Right ventricle myocardium inferior (tissue), 1 donor: ENCODE measurements at places on chromosomes 5 and 9. TPM values are rescaled to one million over a fixed set of nuclear protein-coding genes. Genes with fewer than 3 reads are reported as not detected.

KCTD16 gene
- 0.03 TPM for total RNA-seq

PCDHB14 gene
- total RNA-seq, result 4.1 TPM

PCDHB6 gene
- total RNA-seq, result 0.51 TPM

PCDHGB3 gene
- 7.3 TPM for total RNA-seq

FAM81B gene
- total RNA-seq, result 6.4 TPM

DNA sequence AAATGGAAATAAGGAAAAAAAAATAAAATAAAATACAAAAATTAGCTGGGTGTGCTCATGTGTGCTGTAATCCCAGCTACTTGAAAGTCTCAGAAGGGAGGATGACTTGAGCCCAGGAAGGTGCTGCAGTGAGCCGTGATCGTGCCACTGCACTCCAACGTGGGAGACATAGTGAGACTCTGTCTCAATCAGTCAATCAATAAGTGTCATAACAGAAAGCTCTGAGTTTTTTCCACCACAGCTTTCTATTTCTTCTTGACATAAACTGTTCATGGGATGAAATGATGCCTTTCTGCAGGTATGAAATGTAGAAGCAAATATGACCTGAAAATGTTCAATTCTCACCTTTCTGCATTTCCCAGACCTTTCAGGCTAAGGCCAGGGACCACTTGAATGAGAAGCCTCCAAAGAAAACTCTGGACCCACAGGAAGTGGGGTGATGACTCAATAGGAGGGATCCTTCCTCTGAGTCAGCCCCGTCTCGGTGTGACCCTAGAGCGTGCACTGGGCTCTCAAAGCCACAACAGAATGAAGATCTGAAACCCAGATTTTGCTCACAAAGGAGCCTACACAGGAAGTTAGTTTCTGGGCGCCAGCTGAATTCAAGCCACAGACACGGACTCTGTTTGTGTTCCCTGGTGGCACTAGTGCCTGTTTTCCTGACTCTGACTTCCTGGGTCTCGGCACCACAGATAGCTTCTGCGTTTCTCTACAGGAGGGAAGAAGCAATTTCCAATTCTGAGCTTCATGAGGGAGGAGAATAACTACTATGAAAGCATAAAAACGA lies 62.0 kb downstream of the ANKH start:
- no peak for DNase-seq

GRCh38 chr5:143055596-143056338 lies 285.6 kb downstream of the ARHGAP26 start:
- no peak for DNase-seq

DNA sequence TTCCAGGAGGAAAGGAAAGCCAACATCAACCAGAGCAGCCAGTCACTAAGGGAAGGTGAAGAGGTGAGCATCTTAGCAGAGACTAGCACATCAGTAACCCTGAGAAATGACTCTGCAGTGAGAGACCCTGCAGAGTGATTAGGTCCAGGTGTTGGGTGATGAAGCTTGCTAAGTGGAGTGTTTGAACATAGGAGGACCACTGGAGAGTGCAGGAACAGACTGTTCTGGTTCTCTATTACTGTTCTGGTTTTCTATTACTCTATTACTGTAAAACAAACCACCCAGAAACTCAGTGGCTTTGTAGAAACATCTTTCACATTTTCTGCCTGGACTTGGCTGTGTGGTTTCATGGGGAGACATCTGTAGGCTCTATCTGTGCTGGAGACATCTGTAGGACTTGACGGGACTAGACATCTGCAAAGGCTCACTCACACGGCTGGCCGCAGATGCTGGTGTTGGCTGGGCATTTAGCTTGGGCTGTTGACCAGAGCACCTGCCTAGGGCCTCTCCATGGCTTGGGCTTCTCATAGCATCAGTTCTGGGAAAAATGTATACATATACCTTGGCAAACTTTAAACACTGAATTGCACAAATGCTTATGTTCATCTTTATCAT lies 33.4 kb upstream of the SPATA31E1 start:
- DNase-seq, result peak; percentile 23

DNA sequence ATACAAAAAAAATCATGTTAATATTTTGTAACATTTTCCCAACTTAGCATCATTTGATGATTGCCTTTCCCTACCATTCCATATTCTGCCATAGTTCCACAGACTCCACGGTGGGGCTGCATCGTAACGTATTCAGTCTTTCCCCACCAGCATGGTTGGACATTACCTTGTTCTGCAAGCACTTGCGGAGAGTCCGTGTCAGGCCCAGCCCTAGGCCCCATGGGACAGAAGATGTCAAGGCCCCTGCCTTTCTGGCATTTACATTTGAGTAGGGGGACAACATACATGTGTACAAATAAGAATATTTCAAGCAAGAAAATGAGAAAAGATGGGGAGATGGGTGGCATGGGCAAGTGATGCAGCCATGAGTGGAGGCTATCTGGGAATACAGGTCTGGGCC lies 8.2 kb upstream of the PHF2 start:
- no peak for DNase-seq

GRCh38 chr9:99752417-99753109 lies 69.1 kb upstream of the NR4A3 start:
- DNase-seq, result no peak

- no peak for DNase-seq
Observed at GRCh38 chr5:88979726-88980125, 96.7 kb upstream of the MEF2C start.

GRCh38 chr5:152290181-152290580 lies 114.9 kb downstream of the NMUR2 start:
- DNase-seq, result no peak

DNA sequence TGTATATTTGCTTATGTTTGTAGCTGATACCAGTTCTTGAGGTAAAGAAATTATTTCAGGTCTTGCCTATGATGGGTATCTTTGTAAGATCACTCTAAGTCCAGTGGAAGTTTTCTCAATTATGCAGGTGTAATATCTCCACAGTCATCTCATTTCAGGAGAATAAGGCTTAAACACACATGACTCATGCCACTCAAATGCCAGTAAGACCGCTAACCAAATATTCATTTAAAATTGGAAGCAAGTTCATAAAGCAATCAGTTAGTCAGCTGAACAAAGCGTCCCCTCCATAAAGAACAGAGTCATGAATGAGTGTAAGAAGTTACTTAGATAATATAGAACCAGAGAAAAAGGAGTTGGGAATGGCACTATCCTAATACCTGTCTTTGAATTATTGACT lies 248.7 kb downstream of the LURAP1L start:
- no peak for DNase-seq

DNA sequence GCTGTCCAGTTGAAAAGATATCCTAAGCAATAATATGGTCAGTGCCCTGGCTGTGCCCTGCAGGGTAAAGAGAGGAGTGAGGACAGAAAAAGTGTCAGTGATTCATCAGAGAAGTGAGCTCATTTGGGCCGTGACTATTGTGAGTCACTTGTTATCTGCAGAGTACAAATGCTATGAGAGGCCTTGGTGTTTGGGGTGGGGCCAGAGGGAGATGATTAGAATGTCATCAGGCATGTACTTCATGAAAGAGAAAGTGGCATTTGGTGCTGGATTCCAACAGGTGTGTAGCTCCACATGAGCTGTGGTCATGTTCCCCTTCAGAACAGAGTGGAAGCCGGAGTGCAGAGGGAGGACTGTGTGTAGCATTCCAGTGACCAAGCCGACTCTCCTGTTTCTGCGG lies 174.1 kb downstream of the KDM4C start:
- DNase-seq, result no peak

- DNase-seq, result no peak
Observed at GRCh38 chr9:99221266-99221620, 499 bp downstream of the ALG2 start.

DNA sequence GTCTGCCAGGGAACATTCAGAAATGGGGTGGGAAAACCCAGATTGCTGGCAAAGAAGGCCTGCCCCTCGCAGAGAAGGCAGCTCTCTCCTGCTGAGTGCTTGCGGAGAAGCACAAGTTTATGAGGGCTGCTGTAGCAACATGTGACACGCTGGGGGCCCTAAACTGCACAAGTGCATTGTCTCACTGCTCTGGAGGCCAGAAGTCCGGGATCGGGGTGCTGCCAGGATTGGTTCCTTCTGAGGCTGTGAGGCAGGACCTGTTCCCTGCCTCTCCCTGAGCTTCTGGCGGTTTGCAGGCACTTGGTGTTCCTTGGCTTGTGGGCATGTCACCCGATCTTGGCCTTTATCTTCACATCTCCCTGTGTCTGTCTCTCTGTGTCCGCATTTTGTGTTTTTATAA lies 75.6 kb upstream of the NEURL1B start:
- DNase-seq, result no peak

DNA sequence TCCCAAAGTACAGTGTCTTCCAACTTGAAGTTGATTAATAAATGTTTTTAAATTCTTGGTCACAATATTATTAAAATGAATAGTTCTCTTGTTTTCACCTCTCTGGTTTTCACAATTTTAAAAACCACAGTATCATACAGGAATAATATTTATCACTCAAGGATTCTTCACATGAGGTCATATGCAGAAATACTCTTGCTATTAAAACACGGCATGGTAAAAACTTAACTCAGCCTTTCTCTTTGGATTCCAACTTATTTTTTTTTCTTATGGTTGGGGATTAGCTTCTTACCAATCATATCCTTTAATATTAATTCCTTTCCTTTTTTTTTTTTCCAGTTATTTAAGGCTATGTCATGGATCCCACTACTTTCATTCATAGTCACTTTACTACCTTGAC lies 289.4 kb downstream of the ADAMTS6 start:
- DNase-seq, result no peak

- DNase-seq, result no peak
Observed at GRCh38 chr9:98750364-98751060, 41.8 kb upstream of the GABBR2 start.

- no peak for DNase-seq
Observed at GRCh38 chr9:93635186-93636107, 59.1 kb downstream of the PHF2 start.

GRCh38 chr5:51487952-51488351 lies 104.7 kb downstream of the ISL1 start:
- DNase-seq, result no peak

DNA sequence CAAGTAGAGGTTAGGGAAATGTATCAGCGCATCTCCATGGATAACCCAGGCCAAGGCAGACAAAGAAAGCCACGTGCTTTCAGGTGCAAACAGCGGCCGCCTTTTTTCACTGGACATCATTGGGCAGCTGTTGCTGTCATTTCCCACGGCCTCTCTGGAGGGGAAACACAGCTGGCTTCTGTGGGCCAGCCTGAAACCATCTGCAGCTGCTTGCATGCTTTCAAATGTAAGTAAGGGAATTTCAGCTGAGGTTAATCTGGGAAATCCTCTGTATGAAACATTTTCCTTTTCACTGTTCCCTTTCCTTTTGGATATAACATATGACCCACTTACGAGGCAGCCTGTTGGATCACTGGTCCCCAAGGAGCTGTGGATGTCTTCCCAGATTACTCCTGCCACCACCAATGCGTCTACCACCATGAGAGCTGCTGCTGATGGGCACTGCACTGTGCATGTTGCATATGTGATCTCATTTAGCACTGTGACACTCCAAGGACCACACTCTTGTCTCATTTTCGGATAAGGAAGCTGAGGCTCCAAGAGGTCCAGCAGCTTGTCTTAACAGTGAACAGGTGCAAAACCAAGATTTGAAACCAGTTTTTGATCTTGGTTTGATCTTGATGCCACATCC lies 106.3 kb downstream of the C9orf152 start:
- DNase-seq, result peak; percentile 62

- DNase-seq, result peak; percentile 9
Observed at GRCh38 chr9:128442150-128442549, 13.7 kb upstream of the ODF2 start.

DNA sequence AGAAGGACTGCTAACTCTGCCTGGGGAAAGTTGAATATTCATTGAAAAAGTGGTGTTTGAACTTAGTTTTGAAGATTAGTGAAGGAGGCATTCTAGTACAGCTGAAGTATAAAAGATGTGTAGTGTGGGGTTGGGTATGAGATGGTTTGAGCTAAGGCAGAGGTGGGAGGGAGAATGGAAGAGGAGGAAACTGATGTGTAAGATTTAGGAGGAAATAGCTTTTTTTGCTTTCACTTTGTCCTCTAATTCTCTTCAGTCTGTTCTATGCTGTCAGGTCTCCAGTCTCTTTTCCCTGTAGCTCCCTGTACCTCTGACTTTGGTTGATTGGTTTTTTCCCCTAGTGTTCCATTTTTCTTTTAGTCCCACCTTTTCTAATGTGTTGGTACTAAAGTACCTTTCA lies 9.0 kb downstream of the CREBRF start:
- DNase-seq, result no peak

GRCh38 chr5:146426305-146426704 lies 20.8 kb upstream of the TCERG1 start:
- no peak for DNase-seq

- DNase-seq, result no peak
Observed at GRCh38 chr5:99005506-99005905, 76.7 kb upstream of the CHD1 start.

DNA sequence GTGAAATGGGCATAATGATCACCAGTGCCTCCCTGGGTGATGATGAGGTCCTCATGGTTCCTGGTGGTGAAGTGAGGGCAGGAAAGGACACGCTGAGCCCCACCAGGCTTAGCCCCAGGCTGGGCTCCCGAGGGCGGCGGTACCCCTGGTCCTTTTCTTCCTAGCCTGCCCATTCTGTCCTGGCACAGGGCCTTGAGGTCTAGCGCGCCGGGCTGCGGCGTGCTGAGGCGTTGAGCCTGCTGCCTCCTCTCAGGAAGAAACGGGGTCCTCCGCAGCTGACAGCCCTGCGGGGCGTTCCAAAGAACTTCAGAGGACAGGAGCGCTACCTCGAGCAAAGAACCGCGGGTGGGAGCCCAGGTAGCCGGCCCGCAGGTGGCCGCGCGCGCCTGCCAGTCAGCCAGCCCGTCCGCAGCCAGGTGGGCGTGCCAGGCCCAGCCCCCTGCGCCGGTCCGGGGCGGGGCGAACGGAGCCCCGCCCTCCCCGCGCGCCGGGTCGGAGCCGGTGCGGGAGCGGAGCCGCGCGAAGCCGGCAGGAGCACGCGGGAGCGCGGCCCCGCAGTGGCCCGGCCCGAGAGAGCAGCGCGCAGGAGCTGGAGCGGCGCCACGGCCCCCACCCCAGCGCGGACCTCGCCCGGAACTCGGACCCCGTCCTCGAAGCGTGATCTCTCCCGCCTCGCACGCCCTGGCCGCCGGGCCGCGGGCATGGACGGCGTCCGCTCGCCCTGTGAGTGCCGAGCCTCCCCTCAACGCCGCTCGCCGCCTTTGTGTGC lies at the start of gene WNK2:
TSS of gene WNK2 (plus strand) at position 477 of the 769 bp plus-strand sequence. CDS start 791 bp downstream, outside the sequence.
- peak; percentile 68 for DNase-seq

DNA sequence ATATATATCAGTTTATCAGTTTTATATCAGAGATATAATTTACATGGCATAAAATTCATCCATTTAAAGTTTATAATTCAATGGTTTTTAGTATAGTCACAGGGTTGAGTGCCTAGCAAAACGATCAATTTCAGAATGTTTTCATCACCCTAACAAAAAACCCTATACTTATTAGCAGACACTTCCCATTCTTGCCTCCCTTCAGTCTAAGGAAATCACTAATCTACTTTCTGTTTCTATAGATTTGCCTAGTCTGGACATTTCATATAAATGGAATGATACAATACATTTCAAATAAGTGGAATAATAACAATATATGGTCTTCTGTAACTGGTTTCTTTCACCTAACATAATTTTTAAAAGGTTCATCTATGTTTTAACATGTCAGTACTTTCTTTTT lies 9.6 kb upstream of the LNPEP start:
- no peak for DNase-seq
